ENCODE measurements at places on chromosomes 4 and X.

- no peak for DNase-seq
Observed at GRCh38 chr4:118994030-118994429, 105.4 kb downstream of the SYNPO2 start.

- DNase-seq = no peak
Observed at GRCh38 chr4:14829795-14830194, 172.5 kb upstream of the CPEB2 start.

- no peak for DNase-seq
Observed at GRCh38 chrX:41688835-41689234, at the start of gene GPR34. TSS of gene GPR34 (plus strand) at chrX:41688973. CDS start at chrX:41695634, 6,661 bp downstream.

DNA sequence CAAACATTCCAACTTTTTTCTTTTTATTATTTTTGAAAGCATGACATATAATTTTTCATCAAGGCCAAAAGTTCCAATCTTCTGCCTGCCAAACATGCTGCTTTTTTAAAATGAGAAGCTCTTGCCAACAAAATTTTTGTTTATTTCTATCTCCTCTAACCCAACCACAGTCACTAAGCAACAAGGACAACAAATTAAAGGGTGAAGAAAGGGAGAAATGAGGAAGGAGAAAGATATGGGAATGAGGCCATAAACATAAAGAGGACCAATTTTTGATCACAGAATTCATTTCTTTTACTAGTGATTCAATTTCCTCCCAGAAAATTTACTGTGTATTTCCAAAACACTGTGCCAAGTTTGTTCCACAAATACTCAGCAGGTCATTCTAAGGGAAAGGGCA, 537.0 kb upstream of the DIAPH2 start:
- DNase-seq = no peak

- DNase-seq = no peak
Observed at GRCh38 chr4:122702939-122703338, 29.6 kb upstream of the BBS12 start.

DNA sequence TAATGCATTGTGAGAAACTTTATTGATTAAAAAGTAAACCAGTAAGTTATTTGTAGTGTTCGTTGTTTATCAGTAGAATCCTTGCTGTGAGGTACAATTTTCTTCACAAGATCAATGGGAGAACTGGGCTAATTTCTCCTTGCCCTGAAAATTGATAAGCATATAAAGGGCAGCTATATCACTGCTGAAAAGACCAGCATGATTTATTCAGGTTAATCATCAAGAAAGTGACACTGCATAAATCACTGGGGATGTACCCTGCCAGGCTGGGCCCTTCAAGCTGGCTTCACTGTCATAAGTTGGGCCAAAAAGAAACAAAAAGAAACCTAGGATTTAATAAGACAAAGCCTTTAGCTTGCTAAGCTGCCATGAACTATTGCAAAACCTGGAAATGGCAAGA, 746.7 kb downstream of the STPG2 start:
- DNase-seq = no peak

DNA sequence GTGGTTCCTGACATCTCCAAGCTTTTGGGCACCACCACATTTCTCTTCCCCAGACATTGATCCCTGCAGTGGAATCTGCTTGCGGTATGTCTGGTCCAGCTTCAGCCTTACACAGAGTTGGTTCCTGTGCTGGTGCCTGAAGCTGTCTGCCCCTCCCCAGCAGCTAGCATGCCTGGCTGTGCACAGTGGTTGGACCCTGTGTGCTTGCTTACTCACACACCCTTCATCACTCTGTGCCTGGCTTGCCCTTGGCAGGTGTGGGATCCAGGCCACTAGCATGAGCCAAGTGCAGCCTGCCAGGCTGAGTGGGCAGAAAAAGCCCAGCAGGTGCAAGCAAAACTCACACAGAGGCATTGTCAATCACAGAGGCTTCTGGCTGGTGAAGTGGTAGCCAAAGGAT, 473.8 kb downstream of the ACTRT1 start:
- DNase-seq = no peak

DNA sequence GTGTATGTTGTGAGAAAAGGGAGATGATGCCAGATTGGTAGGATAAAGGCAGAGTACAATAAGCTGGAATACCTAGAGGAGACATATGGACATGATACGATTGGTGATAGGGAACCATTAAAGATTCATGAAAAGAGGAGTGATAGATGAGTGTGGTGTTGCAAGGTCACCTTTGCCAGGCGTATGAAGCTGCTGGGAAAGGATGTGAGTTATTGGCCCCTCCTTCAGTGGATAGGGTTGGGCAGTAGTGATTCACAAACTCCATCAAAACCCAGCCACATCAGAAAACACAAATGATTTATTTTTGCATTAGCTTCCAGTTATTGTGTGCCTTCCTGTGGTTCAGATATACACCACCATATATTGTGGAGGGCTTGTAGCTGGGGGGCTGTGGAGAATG, 34.3 kb downstream of the TMEM164 start:
- no peak for DNase-seq

- no peak for DNase-seq
Observed at GRCh38 chr4:158933236-158933635, 164.4 kb downstream of the FNIP2 start.

DNA sequence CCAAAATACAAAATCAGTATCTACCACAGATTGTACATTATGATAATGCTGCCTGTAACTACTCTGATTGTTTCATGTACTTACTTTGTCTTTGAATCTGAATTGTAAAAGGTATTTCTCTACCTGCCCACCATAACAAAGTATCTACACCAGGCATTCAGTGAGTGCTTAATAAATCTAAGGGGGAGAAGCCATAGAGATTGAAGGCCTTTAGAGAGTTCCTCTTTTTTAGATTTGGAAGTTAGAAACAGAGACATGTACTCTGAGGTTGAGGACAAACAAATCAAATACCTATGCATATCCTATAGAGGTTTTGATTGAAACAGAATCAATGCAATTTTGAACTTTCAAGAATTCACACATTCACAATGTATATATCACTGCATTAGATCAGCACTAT, 42.7 kb downstream of the SAT1 start:
- DNase-seq = no peak

- no peak for DNase-seq
Observed at GRCh38 chr4:16262188-16262587, 35.9 kb upstream of the TAPT1 start.

DNA sequence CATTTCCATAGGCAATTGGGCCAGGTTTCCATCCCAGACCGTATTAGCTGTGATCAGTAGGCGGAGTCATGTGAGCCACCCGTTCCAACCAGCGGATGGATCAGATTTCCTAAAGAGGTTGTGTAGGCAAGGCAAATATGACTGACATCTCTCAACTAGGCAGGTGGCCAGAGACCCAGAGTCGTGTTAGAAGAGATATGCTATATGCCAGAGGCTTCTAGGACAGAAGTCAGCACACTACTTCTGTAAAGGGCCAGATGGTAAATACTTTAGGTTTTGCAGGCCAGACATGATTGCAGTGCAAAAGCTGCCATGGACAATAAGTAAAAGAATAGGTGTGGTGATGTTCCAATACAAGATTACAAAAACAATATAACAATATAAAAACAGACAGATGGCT, 788.4 kb downstream of the RPA4 start:
- DNase-seq = no peak

- DNase-seq = no peak
Observed at GRCh38 chrX:82765811-82766210, 742.3 kb upstream of the POU3F4 start.

DNA sequence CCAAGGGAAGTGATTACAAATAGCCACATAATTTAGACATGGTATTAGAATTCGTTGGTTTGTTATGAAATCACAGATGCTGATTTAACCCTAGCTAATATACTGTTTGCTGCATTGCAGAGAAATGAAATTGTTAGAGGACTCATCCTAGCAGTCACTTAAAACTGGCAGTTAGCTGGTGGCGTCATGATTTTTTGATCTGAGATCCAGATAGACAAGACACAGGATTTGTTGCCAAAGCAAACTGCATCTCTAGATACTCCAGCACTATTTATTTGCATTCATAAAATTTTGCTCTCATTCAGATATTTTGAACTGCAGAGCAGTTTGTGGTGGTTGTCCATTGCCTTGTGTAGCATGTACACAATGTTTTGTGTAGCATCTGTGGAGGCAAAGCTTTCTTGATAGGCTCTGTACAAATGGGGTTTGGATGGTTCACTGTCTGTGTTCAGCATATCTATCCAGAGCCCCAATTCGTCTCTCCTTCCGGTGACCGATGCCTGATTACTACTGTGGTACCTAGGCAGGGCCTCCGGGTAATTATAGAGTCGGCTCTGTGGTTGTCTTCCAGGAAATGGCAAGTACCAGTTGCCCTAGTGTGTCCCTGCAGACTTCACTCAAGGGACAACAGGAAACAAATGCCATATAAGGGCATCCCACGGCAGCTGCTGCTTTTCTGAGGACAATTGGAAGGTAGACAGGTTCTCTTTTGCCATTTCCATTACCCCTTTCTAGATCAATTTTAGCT, 30.1 kb upstream of the SPARCL1 start:
- peak; percentile 19 for DNase-seq

- DNase-seq = no peak
Observed at GRCh38 chr4:175656649-175657048, 155.4 kb downstream of the GPM6A start.

DNA sequence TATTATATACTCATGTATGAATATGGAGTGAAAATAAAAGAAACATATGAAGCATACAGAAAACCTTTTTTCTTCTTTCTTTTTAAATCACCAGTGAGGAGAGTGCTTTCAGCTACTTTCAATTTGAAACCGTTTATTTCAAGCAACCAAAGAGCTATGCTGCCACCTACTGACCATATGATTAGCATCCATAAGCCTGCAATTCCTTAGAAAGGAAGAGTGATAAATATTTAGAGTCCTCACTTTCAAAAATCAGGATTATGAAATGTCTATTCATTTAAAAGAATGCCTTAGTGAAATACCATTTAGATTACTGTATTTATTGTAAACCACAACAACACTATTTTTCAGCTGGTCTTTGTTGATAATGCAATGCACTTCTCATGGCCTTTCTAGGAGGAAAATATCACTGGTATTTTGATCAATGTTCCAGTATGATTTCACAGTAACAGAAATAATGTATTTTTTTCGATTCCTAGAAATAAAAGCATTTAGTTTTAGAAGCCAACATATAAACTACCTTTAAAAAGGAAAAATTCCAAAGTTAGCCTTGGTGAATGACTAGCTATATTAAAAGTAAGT, 667.6 kb downstream of the PCDH18 start:
- DNase-seq = no peak

DNA sequence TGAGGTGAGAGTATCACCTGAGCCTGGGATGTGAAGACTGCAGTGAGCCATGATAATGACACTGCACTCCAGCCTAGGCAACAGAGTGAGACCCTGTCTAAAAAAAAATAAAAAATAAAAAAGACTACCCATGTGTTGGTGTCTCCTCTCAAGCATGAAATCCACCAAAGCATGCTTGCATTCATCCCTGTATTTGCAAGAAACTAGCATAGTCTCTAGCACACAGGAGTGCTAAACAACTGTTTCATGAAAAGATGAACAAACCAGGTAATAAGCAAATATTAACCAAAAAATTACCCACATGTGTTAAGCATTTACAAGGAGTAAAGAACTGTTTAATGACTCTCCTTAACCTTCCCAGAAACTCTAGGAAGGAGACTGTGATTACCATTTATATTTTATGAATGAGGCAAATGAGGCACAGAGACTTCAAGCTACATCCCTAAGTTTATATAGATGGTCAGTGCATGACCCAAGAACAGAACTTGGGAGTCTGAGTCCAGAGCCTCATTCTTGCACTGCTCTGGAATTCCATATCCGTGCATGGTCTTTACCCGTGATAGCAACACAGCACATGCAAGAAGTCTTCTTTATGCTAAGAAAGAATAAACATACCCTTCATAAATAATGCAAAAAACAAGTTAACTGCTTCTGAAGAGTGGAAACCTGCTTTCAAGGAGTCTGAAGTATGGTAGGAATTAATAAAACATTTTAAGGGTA, 186.1 kb upstream of the STS start:
- DNase-seq = no peak

DNA sequence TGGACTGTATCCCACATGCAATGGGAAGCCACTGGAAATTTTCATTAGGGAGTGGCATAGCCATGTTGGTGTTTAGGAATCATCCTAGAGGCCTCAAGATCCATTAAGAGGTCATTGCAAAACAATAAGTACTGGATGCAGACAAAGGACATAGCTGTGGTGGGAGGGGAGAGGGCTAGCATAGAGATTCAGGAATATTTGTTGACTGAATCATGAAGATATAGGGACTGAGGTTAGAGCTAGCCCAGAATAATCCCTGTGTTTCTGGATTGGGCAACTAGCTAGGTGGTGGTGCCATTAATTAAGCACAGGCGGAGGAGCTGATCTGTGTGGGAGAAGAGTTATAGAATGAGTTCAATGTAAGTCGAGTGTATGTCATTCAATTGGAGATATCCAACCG, 135.0 kb downstream of the RAB28 start:
- no peak for DNase-seq

DNA sequence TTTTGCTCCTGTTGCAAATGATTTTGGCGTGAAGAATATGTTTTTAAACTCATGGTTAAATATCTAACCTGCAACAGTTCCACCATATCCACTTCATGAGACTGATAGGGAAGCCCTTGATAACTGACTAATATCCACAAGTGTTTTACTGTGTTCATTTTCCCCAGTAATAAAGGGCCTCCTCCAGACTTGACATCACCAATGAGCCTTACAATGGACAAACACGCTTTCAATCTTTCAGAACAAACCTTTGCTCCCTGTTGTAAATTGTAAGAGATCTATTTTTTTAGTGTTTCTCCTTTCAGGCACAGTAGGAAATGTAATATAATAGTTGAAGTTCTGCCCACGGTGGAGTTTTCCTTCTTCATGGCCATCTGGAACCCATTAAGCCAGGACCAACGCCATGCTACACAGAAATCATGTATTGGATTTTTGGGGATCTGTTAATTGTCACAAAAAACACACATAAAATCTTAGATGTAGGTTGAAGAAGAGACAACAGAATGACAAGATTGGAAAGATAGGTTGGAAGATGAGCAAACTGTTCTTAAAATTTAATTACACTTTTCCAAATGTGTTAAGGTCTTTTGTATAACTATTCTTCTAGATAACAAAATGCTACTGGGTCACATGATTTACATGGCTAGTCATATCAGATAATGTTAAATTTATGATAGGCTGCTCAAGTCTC, 1030.1 kb downstream of the FSTL5 start:
- DNase-seq = no peak

DNA sequence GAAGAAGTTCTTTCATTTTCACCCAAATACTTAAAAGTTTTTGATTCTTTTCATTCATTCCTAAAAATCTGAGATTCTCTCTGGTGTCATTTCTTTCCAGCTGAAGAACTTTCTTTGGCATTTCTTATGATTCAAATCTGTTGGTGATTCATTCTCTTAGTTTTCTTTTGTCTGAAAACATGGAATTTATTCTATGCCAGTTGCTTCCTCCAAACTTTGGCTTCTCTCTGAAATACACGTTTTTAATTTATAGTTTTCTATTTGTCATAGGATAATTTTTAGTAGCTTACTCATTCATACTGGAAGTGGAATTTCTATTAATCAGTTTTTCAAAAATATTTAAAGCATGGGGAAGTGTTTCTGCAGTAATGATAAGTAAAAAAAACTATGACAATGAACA, 1012.0 kb downstream of the RPA4 start:
- DNase-seq = no peak

GRCh38 chr4:98501383-98501782, 157.0 kb downstream of the TSPAN5 start:
- DNase-seq = no peak

- no peak for DNase-seq
Observed at GRCh38 chr4:99723612-99724011, 66.0 kb upstream of the C4orf54 start.
